ENCODE measurements at places on chromosomes 12 and 14. TPM values are rescaled to one million over a fixed set of nuclear protein-coding genes. Genes with fewer than 3 reads are reported as not detected.
A peak's percentile ranks its signal among the peaks of the same experiment; 100 is the strongest.

HSP90AA1 gene
- polyA plus RNA-seq, result 266 TPM

PTPRB gene
- polyA plus RNA-seq, result 15.9 TPM

GRCh38 chr12:87704374-87704773 lies 324.8 kb downstream of the C12orf50 start:
- DNase-seq, result no peak

GRCh38 chr12:108831309-108831991 lies 25.9 kb downstream of the SSH1 start:
- DNase-seq, result no peak

- DNase-seq, result no peak
Observed at GRCh38 chr14:30620178-30620577, 1.9 kb upstream of the SCFD1 start.

DNA sequence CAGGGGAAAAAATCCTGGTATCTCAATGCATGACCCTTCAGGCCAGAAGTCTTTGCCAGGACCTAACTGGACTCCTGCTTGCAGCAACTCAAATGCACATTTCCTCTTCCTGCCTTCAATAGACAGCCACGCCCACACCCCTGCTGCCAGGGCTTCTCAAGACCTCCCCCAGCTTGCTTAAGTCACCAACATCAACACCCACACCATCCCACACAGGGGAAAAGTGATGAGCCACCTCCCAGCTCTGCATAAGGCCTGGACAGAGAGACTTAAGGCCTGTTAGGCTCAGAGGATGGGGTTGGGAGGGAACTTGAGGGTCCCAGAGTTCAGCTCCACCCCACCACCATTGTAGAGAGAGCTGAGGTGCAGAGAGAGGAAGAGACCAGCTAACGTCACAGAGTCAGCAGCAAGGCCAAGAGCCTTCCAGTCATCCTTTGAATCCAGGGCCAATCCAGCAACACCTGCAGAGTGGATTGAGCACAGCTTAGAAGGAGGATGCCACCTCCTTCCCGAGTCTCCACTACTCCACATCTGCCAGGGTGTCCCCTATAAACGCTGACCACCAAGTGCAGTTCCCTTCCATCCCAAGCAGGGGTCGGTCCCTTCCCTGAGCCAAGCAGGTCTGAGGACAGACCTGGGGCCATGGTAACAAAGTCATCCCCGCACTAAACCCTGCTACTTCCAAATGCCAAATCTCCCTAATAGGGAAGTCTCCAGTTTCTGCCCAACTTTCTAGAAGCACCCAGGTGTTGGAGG lies 50.0 kb downstream of the KDM2B start:
- DNase-seq, result peak; percentile 18

Data from hindlimb muscle (tissue), 1 donor.